Left ventricle myocardium superior (tissue), 1 donor: ENCODE measurements at places on chromosomes 7 and 10.
A peak's percentile ranks its signal among the peaks of the same experiment; 100 is the strongest.

GRCh38 chr7:158000160-158000559, 587.5 kb downstream of the PTPRN2 start:
- DNase-seq, result no peak

GRCh38 chr7:137992550-137993394, 9.1 kb downstream of the CREB3L2 start:
- peak; percentile 62 for DNase-seq

- no peak for DNase-seq
Observed at GRCh38 chr7:119842337-119842736, 430.6 kb upstream of the KCND2 start.

- DNase-seq, result no peak
Observed at GRCh38 chr10:91758303-91759146, 39.7 kb upstream of the TNKS2 start.

DNA sequence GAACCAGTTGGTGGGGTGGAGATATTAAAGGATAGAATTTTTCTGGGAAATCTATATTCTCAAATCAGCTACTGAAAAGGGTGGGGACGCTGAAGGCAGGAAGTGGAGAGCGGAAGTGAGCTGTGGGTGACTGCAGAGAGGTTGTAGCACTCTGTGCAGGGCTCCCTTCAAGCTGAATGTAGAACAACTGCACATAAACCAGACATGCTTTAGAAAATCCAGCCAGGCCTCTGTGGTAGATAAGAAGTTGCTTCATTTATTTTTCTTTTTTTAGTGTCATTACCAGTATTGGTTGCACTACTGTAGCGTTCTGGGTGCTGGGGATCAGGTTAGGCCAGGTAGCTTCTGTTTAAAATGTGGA, 127.8 kb downstream of the CELF2 start:
- no peak for DNase-seq

- DNase-seq, result no peak
Observed at GRCh38 chr7:155418304-155418703, 39.6 kb upstream of the EN2 start.

GRCh38 chr7:16913643-16914042, 31.9 kb upstream of the AGR3 start:
- no peak for DNase-seq

DNA sequence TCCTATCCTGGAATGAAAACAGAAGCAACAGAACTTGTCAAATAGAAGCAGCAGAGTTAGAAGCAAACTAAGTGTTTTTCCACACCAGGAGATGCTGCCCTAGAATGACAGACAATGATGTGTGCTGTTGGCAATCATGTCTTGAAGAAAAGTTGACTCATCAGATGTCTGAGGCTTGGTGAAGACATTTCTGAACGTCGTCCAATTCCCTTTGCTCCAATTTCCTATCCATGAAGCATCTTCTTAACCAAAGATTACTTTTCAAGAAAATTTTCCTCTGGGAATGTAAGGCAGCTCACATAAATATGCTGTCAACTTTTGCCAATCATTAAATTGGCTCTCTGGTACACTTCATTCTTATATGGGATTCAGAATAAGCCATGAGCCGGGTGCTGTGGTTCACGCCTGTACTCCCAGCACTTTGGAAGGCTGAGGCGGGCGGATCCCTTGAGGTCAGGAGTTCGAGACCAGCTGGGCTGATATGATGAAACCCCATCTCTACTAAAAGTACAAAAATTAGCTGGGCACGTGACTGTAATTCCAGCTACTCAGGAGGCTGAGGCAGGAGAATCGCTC, 34.6 kb downstream of the MALSU1 start:
- DNase-seq, result peak; percentile 54

DNA sequence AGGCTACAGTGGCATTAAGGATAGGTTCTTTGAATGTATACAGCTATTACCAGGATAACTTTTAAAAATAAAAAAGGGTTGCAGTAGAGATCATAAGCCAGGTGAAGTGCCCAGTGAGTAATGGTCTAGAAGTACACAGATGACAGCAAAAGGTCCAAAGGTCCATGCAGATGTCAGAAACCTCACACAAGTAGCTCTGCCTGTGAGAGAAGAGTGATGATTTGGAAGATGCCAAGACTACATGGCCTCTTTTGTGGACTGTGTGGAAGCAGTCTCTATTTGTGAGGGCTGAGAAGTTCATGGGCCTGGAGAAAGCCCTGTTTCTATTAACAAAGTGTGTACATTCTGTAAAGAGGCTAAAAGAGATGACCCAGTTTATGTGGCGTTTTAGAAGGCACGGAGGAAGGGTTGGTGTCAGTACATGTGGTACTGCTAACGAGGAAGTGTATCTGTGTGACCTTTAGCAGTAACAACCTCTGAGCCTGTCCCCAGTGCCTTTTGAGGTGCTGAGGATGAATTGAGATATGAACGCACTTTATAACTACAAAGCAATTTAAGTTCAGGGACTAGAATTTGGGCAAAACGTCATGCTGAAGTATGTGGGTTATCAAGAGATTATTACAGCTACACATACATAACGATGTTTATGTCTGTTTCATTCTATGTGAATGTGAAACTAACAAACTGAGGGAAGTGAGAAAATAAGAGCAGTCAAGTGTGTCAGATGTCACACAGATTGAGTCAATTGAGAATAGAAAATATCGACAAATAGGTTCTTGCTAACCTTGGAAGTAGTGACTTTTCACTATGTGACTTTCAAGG, 7.6 kb downstream of the CYCS start:
- DNase-seq, result no peak

GRCh38 chr7:140899883-140900282, 24.8 kb downstream of the BRAF start:
- no peak for DNase-seq

GRCh38 chr7:22577470-22578001, 77.5 kb upstream of the STEAP1B start:
- DNase-seq, result no peak
